ENCODE measurements at places on chromosomes 13 and 19. TPM values are rescaled to one million over a fixed set of nuclear protein-coding genes. Genes with fewer than 3 reads are reported as not detected.
A peak's percentile ranks its signal among the peaks of the same experiment; 100 is the strongest.

DNA sequence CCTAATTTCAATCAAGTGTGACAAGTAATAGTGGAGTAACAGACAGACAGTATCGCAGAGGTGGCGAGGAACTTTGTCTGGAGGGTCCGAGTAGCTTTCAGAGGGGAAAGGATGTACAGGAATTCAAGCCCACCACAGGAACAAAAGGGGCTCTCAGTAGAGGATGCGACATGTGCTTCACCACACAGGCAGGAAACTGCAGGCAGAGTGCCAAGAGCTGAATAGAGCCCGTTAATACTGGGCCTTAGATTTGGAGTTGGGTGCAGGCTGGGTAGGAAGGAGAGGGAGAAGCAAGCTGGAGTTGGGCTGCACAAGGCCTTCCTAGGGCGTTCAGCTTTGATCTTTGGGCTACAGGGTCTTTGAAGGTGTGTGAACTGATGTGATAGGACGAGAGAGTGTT is 1.2 kb downstream of the CCDC70 start:
- no peak overlapping the region for H3K27ac ChIP-seq
- H3K4me3 ChIP-seq = no peak overlapping the region
- no peaks in the 10 kb centered on the region for H3K36me3 ChIP-seq
- no peak for DNase-seq

DNA sequence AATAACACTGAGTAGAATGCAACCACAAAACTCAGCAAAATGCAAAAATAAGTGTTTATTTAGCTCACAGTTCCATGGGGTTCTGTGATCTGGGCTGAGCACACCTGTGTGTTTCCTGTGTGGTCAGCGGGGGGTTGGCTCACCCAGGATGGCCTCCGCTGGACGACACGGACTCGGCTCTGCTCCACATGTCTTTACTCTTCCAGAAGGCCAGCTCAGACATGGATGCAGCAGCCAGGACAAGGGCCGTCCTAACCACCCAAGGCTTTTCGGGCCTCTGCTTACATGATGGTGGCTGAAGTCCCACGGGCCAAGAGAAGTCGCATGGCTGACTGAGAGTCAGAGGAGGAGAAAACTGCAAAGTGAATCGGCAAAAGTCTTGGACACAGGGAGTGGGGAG is 153.5 kb upstream of the IRS2 start:
- H3K27ac ChIP-seq = no peak overlapping the region
- H3K4me3 ChIP-seq = no peak overlapping the region
- no peaks in the 10 kb centered on the region for H3K4me1 ChIP-seq
- no peak for DNase-seq
- no peaks in the 10 kb centered on the region for H3K27me3 ChIP-seq

GRCh38 chr19:14686411-14686810 is 3.4 kb upstream of the ZNF333 start:
- H3K4me3 ChIP-seq = no peak overlapping the region
- H3K4me1 ChIP-seq = no peaks in the 10 kb centered on the region
- DNase-seq = no peak
- H3K27ac ChIP-seq = no peak overlapping the region

GRCh38 chr19:51722492-51722891 is 1.3 kb downstream of the HAS1 start:
- H3K4me1 ChIP-seq = peaks cover 6% of the 10 kb centered on the region
- no peak overlapping the region for H3K4me3 ChIP-seq
- no peaks in the 10 kb centered on the region for H3K36me3 ChIP-seq
- H3K27me3 ChIP-seq = no peaks in the 10 kb centered on the region
- DNase-seq = no peak

GRCh38 chr19:51691584-51692428 is 1.3 kb upstream of the SPACA6 start:
- DNase-seq = peak; percentile 51
- no peaks in the 10 kb centered on the region for H3K27me3 ChIP-seq
- peak overlapping the region; percentile 95 for H3K4me3 ChIP-seq
- H3K36me3 ChIP-seq = no peaks in the 10 kb centered on the region
- H3K4me1 ChIP-seq = peaks cover 5% of the 10 kb centered on the region

DNA sequence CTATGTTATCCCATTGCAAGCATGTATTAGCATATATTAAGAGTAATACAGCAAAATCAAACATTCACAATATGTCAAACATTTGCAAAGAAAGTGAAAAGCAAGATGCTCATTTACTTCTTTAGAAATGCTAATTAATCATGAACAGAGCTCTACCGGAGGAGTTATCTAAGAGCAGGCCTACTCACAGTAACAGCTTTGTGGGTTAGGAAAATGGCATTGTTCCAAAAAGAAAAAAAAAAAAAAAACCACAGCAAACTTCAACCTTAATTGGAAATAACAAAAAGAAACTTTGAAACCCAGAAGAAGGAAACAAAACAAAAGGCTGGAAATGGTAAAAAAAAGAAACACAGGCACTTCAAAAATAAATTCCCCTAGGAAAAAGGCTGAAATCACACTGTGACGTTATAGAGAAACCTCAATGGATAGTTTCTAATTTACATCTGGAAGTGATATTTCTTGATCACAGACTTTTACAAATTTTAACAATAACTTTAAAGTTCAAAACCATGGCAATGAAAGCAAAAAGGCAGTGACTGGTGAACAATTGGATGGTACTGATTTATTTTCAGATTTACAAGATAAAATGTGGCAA is 1236.8 kb upstream of the SPRY2 start:
- H3K4me1 ChIP-seq = no peaks in the 10 kb centered on the region
- no peaks in the 10 kb centered on the region for H3K36me3 ChIP-seq
- no peak for DNase-seq
- no peak overlapping the region for H3K27ac ChIP-seq
- H3K4me3 ChIP-seq = no peak overlapping the region

Gene MED29
- total RNA-seq = 62.9 TPM

Gene KLHL1
- total RNA-seq = not detected

Measured in ovary (tissue), 10 donors.